ENCODE measurements at places on chromosomes 3 and 15.

- no peak for DNase-seq
These were observed 1.8 kb upstream of the GPR171 start for GRCh38 chr3:151204530-151205402.

DNA sequence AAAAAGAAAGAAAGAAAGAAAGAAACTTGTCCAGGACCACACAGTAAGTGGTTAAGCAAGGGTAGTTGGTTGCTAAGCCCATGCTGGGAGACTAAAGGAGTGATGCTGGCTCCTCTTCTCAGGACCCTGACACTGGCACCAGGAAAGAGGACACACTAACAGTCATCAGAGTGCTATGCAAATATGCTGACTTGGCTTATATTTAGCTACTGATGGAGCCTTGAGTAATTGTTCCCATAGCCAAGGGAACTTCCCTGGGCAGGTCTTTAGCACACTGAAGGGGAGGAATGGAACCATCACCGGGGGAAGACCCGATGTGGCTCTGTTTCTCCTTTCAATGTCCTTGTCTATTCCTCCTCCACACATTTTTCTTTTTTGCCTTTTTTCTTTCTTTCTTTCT lies 6.2 kb downstream of the TMEM40 start:
- DNase-seq = no peak

DNA sequence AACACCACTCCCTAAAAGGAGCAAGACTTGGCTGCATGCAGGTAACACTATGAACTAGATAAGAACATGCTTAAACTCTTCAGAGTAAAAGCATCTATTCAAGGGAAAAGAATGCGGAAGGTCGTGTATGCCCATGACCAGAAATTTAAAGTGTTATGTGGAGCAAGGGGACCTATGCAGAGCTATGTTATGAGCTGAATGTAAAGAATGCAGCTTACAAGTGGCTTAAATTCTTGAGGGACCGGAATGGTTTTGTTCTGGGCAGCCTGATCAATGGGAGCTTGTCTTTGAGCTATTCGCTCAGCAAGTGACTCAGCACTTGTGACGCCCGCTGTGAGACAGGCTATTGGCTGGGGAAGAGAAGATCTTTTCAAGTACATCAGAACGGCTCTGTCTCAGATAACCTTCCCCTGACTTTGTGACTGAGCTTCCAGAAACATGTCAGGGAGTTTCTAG lies 367.5 kb upstream of the THBS1 start:
- peak; percentile 95 for DNase-seq

DNA sequence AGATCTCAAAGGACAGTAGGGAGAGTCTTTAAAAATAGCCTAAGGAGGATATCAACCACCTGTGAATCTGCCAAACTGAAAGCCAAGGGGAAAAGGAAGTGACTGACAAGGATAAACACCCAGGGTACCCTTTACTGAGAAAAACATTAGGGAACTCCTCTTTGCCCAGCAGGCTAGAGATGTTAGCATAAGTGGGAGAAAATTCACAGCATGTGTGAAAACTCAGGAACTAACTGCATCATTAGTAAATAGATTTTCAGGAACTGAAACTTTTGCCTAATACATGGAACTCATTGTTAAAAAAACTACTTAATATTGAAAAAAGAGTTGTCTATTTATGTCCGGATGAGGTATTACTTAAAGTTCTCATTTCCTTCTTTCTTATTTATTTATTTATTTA lies 375.5 kb downstream of the NTRK3 start:
- no peak for DNase-seq

DNA sequence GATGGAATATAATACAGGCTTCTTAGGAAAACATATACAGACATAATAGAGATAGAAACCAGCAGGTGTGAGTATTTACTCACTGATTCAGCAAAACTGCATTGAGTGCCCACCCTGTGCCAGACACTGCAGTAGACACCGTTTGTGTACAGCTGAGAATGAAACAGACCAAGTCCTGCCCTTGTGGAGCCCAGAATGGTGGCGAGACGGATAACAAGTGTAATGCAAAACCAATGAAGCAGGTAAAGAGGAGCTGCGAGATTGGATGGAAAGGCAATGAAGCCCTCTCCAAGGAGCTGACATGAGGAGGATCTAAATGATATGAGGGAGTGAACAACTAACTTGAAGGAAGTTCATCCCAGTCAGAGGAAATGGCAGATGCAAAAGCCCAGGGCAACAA lies 256.4 kb downstream of the MEX3B start:
- DNase-seq = no peak

GRCh38 chr3:150763841-150764483 lies 993 bp upstream of the SIAH2 start:
- no peak for DNase-seq

DNA sequence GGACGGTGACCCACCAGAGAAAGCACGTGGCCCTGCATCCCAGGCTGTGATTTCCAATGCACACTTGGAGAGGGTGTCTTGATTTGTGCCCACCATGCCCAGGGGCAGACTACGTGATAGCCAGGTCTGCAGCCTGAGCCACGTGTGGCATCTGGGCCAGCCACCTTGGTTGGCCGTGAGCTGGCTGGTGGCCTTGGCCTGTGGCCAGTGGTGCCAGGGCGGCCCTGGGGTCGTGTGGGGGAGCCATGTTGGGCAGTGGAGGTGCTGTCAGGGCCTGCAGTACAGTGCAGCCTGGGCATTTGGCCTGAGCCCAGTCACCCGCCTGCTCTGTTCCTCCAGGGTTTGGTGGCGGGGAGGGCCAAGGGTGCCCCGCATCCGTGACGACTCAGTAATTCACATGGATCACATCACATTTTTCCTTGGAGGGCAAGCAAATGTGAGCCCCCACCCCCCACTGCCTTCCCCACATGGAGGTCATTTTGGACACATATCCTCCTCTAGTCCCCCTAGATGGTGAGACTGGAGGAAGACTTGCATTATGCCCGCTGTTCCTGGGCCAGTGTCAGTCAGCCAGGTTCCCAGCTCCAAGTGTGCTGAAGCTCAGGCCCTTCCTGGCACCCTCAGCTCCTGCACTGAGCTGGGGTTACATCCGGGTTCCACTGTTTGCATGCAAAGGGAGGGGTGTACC lies 201.4 kb downstream of the UBE3A start:
- DNase-seq = no peak

DNA sequence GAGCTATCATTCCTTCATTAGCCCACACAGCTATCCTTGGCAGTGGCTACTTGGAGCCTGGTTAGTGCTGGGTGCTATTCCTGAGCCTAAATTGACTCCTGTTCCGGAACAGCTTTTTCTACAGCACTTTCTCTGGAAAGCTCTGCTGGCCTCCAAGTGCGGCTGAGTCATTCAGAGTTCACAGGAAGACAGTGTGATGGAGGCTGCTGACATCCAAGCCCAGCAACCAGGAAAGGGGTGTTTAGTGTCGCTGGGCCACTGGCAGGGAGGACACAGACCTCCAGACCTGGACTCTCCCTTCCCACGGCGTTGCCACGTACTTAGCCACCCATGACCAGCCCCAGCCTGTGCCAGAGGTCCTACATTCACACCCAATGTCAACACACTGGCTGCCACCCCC lies 28.7 kb downstream of the CACNA2D2 start:
- DNase-seq = no peak

- DNase-seq = no peak
These were observed 195.6 kb downstream of the ZBBX start for GRCh38 chr3:167184511-167184910.
